ENCODE measurements at places on chromosomes 12 and 14. TPM values are rescaled to one million over a fixed set of nuclear protein-coding genes. Genes with fewer than 3 reads are reported as not detected.

ANO4 gene
- not detected for total RNA-seq

CLEC2A gene
- total RNA-seq, result not detected

CIROP gene
- not detected for total RNA-seq

BLOC1S1 gene
- total RNA-seq, result 75.7 TPM

KLRB1 gene
- not detected for total RNA-seq

- DNase-seq, result no peak
These were observed 10.7 kb downstream of the AGAP2 start for GRCh38 chr12:57727758-57728395.

GRCh38 chr12:68487721-68488309 lies 122.9 kb upstream of the RAP1B start:
- no peak for DNase-seq

DNA sequence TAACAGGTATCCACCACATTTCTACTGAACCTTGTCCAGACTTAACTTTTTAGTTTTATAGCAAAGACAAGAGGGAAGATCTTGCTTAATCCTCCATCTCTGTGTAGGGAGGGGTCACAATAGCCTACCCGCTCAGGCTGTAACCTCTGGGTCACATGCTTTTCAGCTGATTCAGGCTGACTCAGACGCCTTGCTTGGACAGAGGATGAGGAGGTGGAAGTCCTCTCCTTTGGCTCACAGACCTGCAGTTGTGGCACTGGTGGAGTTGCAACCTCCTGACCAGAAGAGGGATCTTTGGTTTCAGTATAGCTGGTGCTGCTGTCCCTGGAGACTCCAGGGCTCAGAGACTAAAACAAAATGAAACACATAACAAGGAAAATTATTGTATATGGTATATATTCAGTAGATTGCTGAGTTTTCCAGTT lies 16.2 kb downstream of the ACIN1 start:
- peak; percentile 91 for DNase-seq

DNA sequence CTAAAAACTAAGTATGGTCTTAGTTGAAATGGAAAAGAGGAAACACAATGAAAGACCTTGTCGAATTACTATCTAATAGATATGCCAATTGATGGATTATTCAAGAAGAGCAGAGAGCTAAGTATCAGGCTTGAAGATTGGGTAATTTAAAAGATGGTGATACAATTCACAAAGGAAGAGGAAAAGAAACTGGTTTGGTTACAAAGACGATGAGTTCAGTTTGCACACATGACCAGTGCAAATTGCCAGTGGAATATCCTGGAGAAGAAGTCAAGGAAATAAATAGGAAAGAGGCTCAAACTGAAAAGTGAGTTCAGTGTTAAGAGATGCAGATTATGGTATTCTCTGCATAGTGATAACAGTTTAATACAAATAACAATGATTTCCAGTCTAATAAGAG lies 2.5 kb upstream of the RAP1B start:
- DNase-seq, result no peak

DNA sequence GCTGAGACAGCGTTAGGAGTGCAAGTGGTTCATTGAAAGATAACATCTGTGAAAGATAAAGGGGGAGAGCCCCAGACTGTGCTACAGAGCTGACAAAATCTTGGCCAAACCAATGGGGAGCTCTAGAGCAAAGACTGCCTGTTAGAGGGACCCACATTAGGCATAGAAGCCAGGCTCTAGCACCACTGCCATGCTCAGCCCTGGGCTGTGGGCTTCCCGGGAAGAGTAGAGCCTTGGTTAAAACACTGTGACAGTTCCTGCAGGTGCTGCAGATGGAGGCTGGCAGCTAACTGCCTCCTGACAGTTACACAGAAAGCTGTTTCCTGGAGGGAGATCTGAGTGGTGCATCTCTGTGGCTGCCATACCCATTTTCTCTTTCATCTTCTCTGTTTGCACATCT lies 23.0 kb downstream of the TSHR start:
- no peak for DNase-seq

- DNase-seq, result peak; percentile 15
These were observed 7.6 kb downstream of the EGLN3 start for GRCh38 chr14:33943096-33943883.

- no peak for DNase-seq
These were observed 3.1 kb downstream of the C14orf39 start for GRCh38 chr14:60482743-60483142.

DNA sequence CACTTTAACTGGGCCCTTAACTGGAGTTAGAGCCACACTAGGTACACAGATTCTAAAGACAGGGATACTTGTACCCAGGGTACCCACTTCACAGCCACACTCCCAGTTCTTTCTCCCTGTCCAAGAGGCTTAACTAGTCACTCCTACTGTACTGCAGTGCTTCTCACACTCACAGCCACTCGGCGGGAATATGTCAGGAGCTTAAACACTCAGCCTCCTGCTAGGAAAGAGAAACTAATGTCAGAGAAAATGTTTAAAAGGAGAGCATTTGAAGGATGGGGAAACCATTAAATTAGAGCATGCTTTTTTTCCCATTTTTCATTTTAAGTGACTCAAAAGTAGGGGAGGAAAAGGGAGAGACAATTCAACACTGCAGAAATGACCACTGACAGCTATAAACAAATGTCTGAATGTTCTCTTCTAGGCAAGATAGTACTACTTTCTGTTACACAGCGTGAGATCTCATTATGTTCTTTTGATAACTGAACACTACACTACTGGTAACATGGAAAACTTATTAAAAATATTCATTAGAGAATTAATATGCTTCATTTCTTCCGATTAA lies 22.9 kb upstream of the MDM1 start:
- DNase-seq, result no peak

GRCh38 chr12:120640861-120641833 lies 721 bp downstream of the CABP1 start:
- peak; percentile 58 for DNase-seq

GRCh38 chr12:114682785-114683708 lies 928 bp downstream of the TBX3 start:
- DNase-seq, result peak; percentile 36

DNA sequence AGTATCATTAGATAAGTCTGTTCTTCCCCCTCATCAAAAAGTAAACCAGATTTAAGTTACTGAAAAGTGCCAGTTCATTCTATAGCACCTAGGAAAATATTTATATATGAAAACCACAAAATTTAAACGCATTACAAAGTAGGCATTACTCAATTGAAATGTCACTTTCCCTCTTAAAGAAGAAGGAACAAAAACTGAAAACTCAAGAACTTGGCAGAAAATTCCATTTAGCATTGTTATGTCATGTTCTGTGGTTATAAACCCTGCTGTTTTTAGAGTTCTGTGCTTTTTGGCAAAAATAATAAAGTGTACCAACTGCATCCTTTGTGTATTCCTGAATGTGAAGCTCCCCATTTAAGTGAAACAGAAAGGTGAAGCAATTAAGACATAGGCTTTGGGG lies 3.6 kb downstream of the FGD4 start:
- no peak for DNase-seq

DNA sequence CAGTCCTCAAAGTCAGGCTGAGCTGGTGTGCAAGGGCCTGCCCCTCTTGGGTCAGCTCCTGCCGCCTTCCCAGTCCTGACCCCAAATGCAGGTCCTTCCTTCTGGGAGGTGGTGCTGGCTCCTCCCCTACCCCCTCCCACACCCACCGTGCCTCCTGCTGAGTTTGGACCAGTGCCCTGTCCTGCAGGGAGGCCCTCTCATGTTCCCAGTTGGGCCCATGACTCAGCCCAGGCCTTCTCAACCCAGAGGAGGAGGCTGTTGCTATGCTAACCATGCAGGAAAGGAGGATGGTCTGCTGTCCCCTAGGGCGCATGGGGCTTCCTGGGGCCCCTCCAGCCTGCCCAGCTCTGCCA lies 4.4 kb downstream of the ZBTB42 start:
- peak; percentile 87 for DNase-seq

DNA sequence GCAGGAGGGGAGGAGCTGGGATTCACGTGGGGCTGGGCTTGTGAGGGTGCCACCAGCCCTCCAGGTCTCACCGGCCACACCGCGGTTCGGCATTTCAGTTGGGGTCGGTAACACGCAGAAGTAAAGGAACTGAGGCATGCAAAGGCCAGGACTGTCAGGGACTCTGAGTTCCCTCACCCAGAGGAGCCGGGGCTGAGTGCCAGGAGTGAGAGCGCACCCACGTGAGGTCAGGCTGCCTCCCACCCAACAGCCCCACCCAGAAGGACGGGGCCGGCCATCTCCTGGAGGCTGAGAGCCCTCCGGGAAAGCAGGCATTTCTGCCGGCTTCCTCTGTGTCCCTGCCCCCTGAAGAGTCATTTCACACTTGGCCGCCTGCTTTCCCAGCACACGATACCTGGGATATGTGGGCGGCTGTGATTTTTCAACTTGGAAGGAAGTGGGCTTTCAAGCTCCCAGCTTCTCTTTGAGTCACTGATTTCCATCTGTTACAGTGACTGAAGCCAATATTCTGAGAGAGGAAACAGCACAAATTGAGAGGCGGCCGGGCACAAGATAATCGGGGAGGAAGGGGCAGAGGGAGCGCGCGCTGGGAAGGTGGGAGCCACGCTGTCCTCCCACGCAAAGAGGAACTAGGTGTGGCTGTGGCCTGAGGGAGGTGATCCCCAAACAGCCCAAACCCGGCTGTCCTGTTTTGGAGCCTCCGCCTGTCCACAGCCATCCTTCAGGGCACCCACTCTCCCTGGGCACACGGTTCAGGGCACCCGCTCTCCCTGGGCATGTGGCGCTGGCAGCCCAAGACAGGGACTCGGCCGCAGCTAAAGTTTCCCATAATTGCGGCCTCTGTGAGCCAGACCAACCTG lies 19.0 kb downstream of the GALNT9 start:
- peak; percentile 55 for DNase-seq

- no peak for DNase-seq
These were observed 519.7 kb upstream of the TBX3 start for GRCh38 chr12:115203701-115204100.

GRCh38 chr12:7501031-7501588 lies 2.5 kb downstream of the CD163 start:
- no peak for DNase-seq

DNA sequence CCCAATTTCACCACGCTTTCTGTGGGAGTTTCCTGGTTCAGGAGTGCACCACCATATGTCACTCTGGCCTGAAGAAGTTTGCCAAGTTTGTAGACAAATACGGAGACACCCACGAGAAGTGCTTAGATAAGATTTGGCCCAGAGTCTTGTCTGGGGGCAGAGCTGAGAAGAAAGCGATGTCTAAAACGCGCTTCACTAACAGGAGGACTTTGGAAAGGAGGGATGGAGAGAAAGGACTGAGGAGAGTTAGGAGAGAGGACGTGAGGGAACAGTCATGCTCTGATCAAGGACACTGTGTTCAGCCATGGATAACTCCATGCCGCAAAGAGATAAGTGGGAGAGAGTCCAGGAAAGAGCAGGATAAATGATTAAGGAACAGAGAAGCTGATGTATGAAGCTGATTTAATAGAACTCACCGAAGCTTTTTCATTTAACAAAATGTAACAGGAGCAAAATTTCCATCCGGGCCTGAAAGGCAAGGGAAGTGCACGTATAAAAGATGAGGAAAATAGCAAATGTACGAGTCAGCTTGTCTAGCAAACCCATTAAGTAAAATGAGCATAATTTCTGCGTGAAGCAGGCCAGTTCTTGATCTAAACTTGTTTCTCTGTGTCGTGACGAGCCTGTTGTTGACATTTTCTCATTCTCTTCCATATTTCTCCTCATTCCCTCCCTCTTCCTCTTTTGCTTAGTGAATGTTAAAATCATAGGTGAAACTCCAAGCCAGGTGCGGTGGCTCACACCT lies 23.4 kb upstream of the MAP3K9 start:
- no peak for DNase-seq

DNA sequence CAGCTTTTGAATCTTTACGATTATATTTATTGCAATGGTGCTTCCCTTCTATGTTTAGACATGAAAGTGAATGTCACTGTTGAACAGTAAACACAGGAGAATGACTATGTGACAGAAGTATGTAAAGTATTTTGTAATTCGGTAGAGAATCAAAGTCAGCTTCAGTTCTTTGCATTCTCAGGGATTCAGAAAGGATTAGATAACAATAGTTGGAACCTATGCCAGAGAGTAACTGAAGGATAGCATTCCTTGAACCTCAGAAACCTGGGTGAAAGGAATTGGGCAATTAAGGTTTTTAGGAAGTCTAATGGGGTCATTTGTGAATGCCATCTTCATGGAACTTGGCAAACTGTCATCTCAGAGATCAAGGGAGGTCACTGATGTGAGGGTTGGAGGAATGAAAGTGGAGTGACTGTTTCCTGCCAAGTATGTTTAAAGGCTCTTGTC lies 305.3 kb upstream of the DDHD1 start:
- peak; percentile 19 for DNase-seq

GRCh38 chr12:23204933-23205778 lies 580.2 kb downstream of the ETNK1 start:
- no peak for DNase-seq

All from MG63 (cell line).